B cell (primary cell): ENCODE measurements at places on chromosomes 5 and 9.

GRCh38 chr9:124297551-124297901, 39.8 kb downstream of the NEK6 start:
- H3K27ac ChIP-seq: no peak overlapping the region
- H3K4me3 ChIP-seq: no peak overlapping the region
- peaks cover 66% of the 10 kb centered on the region for H3K4me1 ChIP-seq
- H3K36me3 ChIP-seq: no peaks in the 10 kb centered on the region
- no peak for DNase-seq

GRCh38 chr9:757246-757881, 84.1 kb upstream of the DMRT1 start:
- H3K36me3 ChIP-seq: no peaks in the 10 kb centered on the region
- DNase-seq: peak; percentile 25
- no peaks in the 10 kb centered on the region for H3K4me1 ChIP-seq

GRCh38 chr9:88460587-88461332, 72.5 kb downstream of the SPIN1 start:
- H3K4me3 ChIP-seq: no peak overlapping the region
- H3K4me1 ChIP-seq: no peaks in the 10 kb centered on the region
- H3K36me3 ChIP-seq: peaks cover 6% of the 10 kb centered on the region
- DNase-seq: no peak

GRCh38 chr9:133374612-133375115, 1.2 kb downstream of the SURF4 start:
- H3K36me3 ChIP-seq: no peaks in the 10 kb centered on the region
- no peaks in the 10 kb centered on the region for H3K27me3 ChIP-seq
- H3K4me3 ChIP-seq: peak overlapping the region; percentile 66
- H3K4me1 ChIP-seq: peaks cover 53% of the 10 kb centered on the region
- no peak for DNase-seq
- H3K27ac ChIP-seq: peak overlapping the region; percentile 18

- H3K4me1 ChIP-seq: no peaks in the 10 kb centered on the region
- DNase-seq: no peak
- H3K27ac ChIP-seq: no peak overlapping the region
- H3K27me3 ChIP-seq: no peaks in the 10 kb centered on the region
- H3K4me3 ChIP-seq: no peak overlapping the region
- no peaks in the 10 kb centered on the region for H3K36me3 ChIP-seq
Measured at GRCh38 chr5:135223891-135224625, 175.0 kb downstream of the MACROH2A1 start.
